NCI-H524 treated with DMSO at 0.1 percent for 48 hours (cell line): ENCODE measurements at places on chromosomes 4 and X.

- DNase-seq = no peak
Observed at GRCh38 chr4:1600211-1600780, 83.8 kb downstream of the FAM53A start.

GRCh38 chr4:79526641-79527565 is 118.9 kb upstream of the GK2 start:
- DNase-seq = peak; percentile 72

- DNase-seq = no peak
Observed at GRCh38 chr4:6332669-6333050, 63.0 kb downstream of the WFS1 start.

- no peak for DNase-seq
Observed at GRCh38 chrX:39821709-39822095, 276.1 kb downstream of the BCOR start.

DNA sequence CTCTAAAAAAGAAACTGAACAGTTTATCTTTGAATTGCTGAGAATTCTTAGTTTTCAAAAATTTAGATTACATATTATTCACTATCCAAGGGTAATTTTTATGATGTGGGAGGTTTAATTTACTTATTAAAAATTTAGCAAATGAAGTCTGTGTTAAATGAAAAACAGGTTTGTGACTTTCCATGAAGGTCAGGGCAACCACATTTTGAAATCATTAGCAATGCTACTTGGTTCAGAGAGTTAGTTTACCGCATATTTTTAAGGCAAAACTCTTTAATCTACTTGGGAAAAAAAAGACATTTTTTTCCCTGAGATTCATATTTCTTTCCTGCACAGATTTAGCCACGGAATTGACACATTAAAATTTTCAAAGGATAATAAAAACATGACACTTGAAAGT is 37.3 kb upstream of the PRSS12 start:
- DNase-seq = no peak

- DNase-seq = no peak
Observed at GRCh38 chrX:46649421-46650260, 76.1 kb downstream of the CHST7 start.

DNA sequence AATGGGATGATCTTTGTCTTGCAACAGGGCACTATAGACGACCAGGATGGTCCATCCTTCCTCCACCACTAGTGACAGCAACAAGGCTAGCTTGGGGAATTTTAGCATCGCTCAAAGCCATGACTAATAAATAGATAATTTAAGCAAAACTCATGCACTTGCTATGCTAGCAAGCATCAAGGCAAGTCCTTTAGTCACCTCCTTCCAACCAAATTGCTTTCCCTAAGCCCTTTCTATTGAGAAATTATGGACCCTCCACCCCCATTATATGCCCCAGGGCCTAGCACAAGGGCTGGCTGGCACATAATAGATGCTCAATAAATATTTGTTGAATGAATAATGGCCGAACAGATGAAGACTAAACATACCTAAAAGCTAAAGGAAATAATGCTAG is 28.6 kb downstream of the SLC16A2 start:
- DNase-seq = no peak

GRCh38 chrX:150446995-150447394 is 83.9 kb downstream of the MAMLD1 start:
- peak; percentile 44 for DNase-seq

DNA sequence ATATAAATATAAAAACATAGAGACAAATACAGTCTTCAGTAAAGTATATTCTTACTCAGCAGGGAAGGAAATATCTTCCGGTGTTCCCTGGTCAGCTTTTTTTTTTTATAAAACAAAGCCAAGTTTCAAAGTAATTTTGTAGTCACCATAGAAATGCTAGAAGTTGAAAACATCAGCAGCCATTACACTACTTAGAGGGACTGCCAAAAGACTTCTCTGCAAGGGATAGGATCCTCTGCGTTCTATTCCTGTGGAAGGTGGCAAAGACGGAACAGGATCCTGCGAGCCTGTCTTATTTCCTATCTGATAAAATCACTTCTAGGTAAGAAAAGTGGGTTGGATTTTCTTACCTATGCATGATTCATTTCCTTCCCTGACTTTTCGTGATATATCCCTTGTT is 19.4 kb downstream of the CLDN22 start:
- DNase-seq = no peak

DNA sequence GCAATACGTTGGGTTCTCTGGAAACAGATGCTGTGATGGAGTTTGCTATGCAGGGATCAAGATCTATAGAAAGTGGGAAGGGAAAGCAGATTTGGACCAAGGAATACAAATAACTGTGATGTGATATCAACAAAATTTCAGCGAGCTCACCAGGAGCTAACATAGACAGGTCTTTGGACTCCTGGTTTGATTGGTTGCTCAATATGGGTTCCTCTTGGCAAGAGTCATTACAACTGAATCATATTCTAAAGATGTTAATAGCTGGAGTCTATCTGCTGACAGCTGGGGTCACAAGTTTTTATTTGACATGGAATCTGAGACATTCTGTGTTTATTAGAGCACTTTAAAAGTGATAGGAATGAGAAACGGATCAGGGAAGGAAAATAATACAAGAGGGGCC is 637.6 kb upstream of the GNPDA2 start:
- DNase-seq = no peak

DNA sequence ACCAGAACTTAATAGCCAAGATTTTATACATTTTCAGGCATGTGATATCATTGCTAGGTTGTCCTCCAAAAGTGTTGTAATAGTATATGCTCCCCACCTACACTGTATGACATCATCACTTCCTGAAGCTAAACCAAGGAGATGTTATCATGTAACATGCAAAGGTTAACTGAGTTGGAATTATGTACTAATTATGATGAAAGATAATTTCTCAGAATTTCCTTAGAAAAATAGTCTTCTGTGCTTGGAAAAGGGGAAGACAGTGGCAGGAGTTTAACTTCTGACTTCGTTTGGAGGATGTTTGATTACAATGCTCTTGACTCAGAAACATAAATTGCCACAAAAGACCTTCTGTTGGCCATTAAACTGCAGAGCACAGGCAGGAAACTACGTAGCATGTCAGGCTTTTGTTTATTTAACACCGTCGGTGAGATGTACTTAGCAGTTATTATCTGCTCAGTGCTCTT is 83.6 kb upstream of the GUCY1A1 start:
- DNase-seq = no peak
